ENCODE measurements at places on chromosomes 1 and 21.
A peak's percentile ranks its signal among the peaks of the same experiment; 100 is the strongest.

GRCh38 chr1:89810880-89811279, 10.0 kb upstream of the LRRC8D start:
- no peak for DNase-seq

DNA sequence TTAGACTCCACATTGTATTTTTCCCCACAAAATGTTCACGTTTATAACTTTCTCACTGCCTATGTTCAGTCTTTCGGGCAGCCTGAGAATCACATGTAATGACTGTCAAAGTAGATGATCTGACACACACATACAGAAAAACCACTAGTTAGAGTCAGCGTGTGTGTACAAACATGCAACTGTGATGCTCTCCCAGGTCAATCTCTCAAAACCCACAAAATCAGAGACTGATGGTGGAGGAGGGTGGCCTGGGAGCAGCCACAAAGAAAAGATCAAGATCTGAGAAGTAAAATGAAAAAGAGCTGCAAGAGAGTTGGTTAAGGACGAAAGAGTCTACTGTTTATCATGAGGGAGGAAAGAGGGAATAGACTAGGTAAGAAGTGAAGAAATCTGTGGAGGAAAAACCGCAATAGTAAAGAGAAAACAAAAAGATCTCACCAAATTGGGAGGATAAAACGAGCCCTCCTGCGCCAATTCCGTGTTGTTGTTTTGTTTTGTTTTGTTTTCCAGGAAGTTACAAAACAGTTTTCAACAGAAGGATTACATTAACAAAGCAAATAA, 2.3 kb downstream of the EGLN1 start:
- DNase-seq, result no peak

GRCh38 chr21:42614811-42615351, 38.5 kb upstream of the PDE9A start:
- DNase-seq, result no peak

DNA sequence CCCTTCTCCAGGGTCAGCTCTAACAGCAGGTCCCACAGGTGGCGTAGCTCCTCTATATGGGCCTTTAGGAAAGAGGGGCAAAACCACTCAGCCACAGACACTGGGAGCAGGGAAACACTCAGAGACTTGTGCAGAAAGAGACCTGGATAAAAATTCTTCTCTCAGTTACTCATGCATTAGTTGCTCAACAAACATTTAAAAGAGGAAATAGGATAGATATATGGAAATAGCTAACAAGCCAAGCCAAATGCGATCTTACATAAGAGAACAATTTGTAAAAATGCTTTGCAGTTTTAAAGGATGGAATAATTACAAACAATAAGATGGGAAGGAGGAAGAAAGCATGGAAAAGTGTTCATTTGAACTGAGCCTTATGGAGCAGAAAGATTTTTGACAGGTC, 4.9 kb downstream of the SPTA1 start:
- DNase-seq, result no peak

- DNase-seq, result no peak
These were observed 601.0 kb downstream of the NUF2 start for GRCh38 chr1:163922743-163923201.

- no peak for DNase-seq
These were observed 110.9 kb downstream of the ESRRG start for GRCh38 chr1:216612291-216612690.

DNA sequence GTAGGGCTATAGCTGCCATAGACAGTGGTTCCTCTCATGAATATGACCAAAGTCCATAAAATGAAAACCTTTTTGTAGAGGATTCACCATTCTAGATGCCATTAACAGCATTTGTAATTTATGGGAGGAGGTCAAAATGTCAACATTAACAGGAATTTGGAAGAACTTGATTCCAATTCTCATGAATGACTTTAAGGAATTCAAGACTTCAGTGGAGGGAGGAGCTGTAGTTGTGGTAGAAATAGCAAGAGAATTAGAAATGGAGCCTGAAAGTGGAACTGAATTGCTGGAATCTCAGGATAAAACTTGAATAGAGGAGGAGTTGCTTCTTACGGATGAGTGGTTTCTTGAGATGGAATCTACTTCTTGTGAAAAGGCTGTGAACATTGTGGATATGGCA, 65.4 kb upstream of the ESRRG start:
- no peak for DNase-seq

- DNase-seq, result no peak
These were observed 39.7 kb downstream of the UBE2U start for GRCh38 chr1:64242895-64243756.

- DNase-seq, result no peak
These were observed 90.5 kb upstream of the TLR5 start for GRCh38 chr1:223233410-223234169.

DNA sequence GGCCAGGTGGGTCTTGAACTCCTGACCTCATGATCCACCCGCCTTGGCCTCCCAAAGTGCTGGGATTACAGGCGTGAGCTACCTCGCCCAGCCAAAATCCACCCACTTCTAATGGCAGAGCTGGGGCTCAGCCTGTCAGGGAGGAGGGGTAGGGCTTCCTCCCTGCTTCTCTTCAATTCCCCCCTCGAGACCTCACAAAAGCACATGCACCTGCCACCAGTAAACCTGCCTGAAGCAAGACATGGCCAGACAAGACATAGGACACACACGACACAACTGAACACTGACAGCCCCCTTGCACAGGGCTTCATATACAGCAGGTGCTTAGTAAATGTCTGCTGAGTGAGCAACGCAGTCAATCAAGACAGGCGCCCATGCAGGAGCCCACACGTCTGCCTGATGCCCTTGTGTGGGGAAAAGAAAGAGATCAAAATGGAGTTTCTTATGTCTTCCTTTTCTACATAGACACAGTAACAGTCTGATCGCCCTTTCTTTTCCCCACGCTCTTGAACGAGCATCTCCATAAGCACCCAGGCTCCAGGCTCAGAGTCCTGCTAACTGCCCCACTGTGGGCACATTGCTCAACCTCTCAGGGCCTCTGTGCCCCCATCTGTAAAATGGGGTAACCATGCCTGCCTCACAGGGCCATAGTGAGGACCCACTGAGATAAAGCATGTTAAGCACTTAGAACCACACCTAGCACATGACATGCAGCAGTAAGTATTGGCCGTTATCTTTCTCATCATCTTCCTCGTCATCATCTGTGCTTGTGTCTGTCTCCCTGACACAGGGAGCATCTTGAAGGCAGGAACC, 8.8 kb downstream of the SDC3 start:
- DNase-seq, result no peak

GRCh38 chr1:37174341-37174740, 140.0 kb upstream of the GRIK3 start:
- DNase-seq, result no peak

DNA sequence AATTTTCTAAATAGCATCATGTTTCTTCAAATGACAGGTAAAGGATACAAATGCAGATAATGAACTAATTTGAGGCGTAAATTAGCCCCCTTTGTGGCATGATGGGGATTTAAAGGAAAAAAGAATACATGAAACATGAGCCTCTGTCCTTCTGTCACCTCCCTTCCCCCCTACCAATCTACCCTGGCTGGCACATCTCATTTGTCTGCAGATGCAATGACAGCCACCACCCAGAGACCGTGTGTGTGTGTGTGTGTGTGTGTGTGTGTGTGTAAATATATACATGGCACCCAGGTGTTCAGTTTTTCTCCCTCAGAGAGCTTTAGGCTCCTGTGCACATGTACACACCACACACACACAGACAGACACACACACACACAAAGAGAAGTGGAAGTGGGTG, 451.1 kb downstream of the RWDD3 start:
- DNase-seq, result no peak

- no peak for DNase-seq
These were observed 736.9 kb upstream of the ADAMTS5 start for GRCh38 chr21:27703791-27704190.

DNA sequence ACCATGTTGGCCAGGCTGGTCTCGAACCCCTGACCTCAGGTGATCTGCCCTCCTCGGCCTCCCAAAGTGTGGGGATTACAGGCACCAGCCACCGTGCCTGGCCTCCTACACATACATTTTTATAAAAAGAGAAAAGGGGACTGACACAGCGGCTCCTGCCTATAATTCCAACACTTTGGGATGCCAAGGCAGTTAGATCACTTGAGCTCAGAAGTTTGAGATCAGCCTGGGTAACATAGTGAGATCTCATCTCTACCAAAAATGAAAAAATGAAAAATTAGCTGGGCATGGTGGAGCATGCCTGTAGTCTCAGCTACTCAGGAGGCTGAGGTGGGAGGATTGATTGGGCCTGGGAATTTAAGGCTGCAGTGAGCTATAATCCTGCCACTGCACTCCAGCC, 23.4 kb downstream of the ZNF281 start:
- DNase-seq, result no peak

DNA sequence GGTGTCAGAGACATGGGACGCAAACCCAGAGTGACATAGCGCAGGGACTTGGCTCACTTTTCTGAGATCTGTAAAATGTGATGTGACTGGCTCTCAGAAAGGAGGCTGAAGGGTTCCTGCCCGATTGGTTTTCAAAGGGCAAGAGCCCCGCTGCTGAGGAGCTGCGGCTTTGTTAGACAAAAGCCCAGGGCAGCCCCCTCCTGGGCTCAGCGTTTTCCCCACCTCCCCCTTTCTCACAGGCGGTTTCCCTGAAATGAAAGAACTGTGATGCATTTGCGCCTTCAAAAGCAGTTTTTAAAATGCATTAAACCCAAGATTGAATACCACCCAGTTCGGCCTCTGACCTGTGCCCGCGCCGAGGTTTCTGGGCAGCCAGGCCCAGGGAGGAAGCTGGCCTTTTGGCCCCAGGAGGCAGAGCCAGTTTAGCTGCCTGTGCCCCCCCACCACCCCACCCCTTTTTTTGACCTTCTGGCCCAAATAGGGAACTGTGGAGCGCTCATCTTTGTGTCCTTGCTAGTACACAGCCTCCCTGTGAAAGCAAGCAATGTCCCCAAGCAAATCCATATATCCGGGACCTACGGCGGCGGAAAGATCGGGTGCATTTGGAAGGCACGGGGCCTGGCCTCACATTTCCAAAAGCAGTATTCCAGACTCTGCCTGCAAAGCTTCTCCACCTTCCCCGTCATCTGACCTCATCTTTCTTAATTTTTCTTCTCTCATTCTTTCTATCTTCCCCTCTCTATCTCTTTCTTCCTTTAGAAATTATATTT, 28.6 kb downstream of the CD247 start:
- peak; percentile 45 for DNase-seq

- DNase-seq, result no peak
These were observed 69.6 kb downstream of the PIK3R3 start for GRCh38 chr1:46062651-46063319.

DNA sequence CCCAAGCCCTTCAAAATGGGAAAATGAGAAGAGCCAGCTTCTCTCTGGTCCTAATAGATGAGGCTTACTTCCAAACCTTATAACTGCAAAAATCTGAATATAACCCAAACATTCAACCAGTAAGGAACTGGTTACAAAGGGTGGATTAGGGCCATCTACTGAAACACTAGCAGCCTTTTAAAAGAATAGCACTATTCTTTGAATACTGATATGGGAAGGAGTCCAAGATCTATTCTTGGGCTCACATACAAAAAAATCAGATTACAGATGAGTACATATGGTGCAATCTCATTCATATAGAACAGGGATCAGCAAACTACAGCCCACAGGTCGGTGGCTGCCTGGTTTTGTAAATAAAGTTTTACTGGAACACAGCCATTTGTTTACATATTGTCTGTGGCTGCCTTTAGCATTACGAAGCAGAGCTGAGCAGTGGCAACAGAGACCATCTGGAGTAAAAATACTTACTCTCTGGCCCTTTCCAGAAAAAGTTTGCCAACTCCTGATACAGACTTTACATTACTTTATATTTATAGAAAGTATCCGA, 167.7 kb downstream of the ZSCAN20 start:
- no peak for DNase-seq

DNA sequence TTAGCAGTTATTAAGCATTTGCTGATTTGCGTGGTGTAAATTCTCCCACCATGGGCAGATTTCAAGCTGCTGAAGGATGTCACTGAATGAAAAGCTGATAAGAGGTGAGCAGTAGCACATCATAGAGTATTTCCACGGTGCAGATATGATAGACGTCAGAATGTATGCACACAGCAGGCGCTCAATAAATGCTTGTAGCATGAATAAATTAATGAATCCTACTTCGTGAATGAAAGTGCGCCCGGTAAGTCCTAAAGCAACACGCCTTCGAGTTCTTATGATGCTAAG, 510 bp upstream of the UBIAD1 start:
- no peak for DNase-seq

GRCh38 chr1:42936309-42937078, 22.2 kb downstream of the SLC2A1 start:
- no peak for DNase-seq

DNA sequence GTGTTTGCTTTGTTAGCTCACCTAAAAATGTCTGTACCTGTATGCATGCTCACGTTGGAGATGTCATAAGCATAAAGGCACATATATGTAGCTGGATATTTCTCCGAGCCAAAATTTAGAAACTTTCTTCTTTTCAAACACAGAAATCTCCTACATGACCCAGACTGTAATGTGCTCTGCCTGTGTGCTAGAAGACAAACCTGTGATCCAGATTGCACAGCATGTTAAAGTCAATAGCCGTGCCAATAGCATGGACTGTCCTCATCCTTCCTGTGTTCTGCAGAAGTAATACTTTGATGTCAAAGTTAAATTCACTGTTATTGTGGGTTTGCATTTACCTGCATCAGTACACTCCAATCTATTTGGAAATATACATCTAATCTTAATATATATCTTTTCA, 346.2 kb upstream of the ZRANB2 start:
- no peak for DNase-seq

DNA sequence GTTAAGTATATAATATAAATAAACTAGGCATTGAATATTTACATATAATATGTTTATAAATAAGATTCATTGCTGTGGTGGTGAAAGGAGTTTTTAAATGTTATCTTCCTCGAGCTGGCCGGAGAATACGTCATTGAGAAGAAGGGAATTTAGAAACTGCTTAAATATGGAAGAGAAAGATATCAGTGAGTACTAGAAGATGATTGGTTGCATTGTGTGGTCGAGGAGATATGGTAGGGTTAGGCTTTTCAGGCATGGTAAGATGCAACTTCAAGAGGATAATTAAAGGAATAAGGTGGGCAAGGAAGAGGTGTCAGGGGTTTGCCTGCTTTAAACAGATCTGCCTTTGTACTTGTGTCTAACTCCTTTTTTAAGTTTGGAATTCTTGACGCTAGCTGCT, 73.5 kb downstream of the RPS6KC1 start:
- DNase-seq, result no peak

DNA sequence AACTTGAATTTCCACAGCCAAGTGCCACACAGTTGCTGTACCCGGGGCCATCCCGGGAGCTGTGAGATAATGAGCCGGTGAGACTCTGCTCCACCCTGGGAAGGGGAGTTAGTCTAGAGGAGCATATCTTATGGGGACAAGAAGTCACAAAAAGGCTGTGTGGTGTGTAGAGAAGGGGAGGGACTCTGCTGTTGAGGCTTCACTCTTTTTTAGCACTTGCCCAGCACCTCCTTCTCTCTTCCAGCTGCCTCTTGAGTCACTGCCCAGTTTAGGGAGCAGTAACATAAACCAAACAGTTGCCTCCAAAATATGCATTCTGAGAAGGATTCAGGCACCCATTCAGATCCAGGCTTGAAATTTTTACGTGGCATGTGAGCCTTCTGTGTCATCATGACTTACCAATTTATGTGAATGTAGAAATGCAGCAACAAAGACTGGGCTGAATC, 744 bp upstream of the WDR26 start:
- DNase-seq, result no peak

GRCh38 chr21:44352253-44352860, 1.1 kb upstream of the TRPM2 start:
- no peak for DNase-seq

GRCh38 chr1:58621391-58621790, 44.3 kb upstream of the TACSTD2 start:
- no peak for DNase-seq

- no peak for DNase-seq
These were observed 39.9 kb downstream of the KIAA1614 start for GRCh38 chr1:180952657-180953013.
